ENCODE measurements at places on chromosomes 16 and 17. TPM values are rescaled to one million over a fixed set of nuclear protein-coding genes. Genes with fewer than 3 reads are reported as not detected.

CCL5 gene
- polyA plus RNA-seq = not detected

GRCh38 chr16:19344224-19344801 lies 58.8 kb downstream of the CLEC19A start:
- DNase-seq = no peak

DNA sequence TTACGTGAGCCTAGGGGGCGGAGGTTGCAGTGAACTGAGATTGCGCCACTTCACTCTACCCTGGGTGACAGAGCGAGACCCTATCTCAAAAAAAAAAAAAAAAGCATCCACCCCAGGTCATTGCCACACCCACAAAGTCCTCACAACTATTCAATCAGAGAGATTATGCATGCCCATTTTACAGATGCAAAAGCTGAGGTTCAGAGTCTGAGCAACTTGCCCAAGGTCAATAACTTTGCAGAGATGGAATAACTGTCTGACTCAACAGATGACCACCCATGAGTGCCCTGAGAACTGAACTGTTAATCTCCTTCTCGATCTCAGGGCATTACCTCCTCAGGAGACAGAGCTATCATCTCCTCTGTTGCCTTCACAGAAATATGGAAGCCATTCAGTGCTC lies 5.5 kb upstream of the TMEM114 start:
- DNase-seq = no peak

DNA sequence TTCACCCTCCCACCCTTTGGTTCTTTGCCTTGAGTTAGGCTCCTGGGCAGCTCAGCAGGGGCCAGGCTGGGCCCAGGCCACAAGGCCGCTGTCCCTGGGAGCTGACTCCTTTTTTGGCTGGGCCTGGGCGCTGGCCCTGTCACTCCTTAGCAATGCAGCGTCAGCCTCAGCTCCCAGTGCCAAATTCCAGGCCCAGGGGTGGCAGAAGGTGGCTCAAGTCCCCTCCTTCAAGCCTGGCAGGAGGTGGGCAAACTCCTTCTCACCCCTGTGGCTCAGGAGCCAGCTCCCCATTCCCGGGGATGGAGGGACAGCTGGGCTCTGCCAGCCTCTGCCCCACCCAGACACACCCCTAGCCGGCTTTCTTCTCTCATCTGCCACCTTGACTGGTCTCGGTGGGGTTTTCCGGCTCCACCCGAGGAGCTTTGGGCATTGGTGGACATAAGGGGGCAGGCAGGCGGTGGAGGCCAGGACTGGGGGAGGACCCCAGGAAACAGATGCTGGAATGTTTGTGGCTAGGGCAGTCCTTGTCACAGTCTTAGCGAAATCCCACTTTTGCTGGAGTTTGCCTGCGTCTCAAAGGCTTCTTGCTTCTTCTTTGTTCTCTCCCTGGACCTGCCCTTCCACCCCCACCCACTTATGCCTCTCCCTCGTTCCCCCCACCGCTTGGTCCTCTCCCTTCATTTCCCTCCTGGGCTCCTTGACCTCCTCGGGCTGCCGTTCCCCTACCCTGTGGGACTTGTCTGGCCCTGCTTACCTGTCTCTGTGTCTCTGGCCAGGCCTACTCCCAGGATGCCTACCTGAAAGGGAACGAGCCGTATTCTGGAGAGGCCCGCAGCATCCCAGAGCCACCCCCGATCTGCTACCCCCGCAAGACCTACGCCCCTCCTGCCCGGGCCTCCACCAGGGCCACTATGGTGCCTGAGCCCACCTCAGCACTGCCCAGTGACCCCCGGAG lies 37.4 kb downstream of the ARHGAP23 start:
- DNase-seq = peak; percentile 96

DNA sequence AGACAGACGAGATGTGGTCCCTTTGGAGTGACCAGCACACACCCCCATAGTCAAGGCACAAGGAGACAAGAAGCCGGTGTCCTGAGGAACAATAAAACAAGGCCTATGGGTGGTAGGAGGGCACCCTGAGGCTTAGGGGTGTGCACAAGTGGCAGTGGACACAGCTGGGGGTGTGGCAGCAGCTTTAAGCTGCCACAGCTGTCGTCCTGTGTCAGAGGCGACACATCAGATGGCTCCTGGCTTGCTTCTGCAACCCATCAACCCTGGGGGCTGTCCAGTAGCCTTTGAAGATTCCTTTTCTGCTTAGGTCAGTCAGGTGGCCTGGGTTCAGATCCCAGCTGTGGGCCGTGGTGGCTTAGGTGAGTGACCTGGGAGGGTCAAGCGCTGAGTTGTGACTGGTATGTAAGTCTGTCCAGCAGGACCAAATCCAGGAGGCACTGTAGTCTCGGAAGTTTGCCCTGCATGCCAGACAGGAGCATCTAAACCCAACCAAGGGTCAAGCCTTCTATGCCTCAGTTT lies 15.8 kb downstream of the DRC3 start:
- no peak for DNase-seq

- DNase-seq = peak; percentile 67
Measured at GRCh38 chr16:80459331-80459777, 81.4 kb upstream of the DYNLRB2 start.

KRT31 gene
- not detected for polyA plus RNA-seq

GRCh38 chr16:11217651-11218603 lies 38.1 kb downstream of the SOCS1 start:
- no peak for DNase-seq

- DNase-seq = no peak
Measured at GRCh38 chr16:80557037-80557436, 16.2 kb downstream of the DYNLRB2 start.

GRCh38 chr17:13550291-13550690 lies 51.4 kb downstream of the HS3ST3A1 start:
- DNase-seq = peak; percentile 57

- no peak for DNase-seq
Measured at GRCh38 chr17:66506641-66507040, 204.2 kb downstream of the PRKCA start.

MT1H gene
- not detected for polyA plus RNA-seq

CES4A gene
- 4.5 TPM for polyA plus RNA-seq

- peak; percentile 85 for DNase-seq
Measured at GRCh38 chr17:15944759-15945526, at the start of gene ADORA2B. TSS of gene ADORA2B (plus strand) at chr17:15945130. CDS start at chr17:15945249, 119 bp downstream.

DNA sequence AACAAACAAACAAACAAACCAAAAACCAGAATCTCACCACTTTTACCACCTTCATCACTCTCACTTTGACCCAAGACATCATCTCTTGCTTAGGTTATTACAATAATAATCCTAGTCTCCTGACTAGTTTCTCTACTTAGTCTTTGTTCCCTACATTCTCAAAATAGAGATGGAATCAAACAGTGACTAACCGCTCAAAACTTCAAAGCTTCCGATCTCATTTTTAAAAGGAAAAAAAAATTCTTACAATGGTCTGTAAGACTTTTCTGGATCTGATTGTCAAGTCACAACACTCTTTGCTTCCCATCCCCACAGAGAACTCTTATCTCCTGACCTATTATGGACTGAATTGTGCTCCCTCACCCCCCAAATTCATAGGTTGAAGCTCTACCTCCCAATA lies 60.9 kb downstream of the SPAG9 start:
- peak; percentile 58 for DNase-seq

GRCh38 chr16:79372503-79373184 lies 227.9 kb downstream of the MAF start:
- DNase-seq = peak; percentile 81

- peak; percentile 28 for DNase-seq
Measured at GRCh38 chr16:75491876-75492275, 3.4 kb downstream of the CHST6 start.

DNA sequence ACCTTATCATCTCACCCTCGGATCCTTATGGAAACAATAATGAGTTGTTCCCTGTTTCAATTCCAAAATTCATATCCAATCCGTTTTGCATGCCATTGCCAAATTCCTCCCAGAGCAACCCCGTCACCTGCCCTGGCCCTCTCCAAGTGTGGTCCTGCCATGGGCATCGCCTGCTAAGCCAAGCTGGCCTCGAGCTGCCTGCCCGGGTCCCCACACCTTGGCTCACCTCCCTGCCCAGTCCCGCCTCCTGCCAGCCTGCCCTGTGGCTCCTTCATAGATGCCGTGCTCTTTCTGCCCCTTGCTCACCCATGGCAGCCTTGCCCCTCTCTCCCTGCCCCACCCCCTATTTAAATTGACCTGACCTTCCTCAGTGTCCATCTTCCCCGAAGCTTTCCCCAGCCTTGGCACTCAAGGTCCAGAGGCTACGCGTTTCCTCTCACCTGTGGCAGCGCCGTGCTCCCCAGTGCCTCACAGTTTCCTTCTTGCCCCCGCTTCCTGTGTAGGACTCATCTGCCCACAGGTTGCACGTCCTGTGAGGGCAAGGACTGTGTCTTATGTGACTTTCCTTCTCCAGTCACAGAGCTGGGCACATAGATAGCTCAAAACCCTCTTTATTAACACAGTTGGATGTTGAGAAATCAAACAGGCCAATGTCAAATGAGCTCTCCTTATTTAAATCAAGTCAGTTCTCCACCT lies 12.7 kb downstream of the MAPT start:
- DNase-seq = no peak
